Glomerular endothelial cell (primary cell): ENCODE measurements at places on chromosomes 12 and 14.

DNA sequence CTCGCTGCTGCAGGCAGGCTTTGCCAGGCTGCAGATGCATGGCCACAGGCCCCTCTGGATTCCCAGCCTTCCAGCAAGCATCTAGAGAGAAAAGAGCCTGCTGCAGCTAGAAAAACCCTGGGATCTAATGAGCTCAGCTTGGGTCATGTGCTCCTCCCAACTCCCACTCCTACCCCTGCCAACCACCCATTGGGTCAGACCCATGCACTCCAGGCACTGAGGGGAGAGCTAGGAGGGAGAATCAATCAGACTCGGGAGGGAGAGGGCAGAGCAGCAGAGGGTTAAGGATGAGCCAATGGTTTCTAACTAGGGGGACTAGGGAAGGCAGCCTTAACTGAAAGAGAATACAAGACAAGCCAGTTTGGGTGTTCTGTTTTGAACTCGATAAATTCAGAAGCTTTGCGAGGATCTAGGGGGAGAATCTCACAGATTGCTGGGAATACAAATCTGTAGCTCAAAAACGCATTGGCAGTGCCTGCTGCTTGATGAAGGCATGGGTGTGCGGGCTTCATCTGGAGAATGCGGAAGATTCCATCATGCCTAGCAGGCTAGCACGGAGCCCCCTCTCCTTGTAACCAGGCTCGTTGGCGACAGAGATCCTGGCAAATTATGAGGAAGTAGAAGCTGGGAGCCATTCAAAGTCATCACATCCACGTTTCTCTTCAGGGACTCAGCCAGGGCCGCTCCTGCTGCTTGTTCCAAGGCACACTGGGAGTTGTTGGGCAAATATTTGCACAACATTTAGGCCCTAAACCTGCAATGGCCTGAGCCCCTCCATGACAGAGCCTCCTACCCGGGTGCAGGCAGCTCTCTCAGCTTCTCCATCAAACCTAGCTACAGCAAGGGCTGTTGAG lies 56.4 kb downstream of the VCPKMT start:
- no peak for DNase-seq

DNA sequence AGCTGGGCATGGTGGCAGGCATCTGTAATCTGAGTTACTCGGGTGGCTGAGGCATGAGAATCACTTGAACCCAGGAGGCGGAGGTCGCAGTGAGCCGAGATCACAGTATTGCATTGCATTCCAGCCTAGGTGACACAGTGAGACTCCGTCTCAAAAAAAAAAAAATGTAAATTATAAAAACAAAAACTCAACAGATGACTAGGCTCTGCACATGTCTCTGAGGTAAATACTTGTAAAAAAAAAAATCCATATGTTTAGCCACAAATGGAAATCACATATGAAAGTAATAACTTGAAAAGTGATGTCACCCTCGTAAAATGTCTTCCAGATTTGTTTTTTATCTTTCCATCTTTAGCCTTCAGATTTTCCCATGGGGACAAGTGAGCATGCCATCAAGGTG lies 85.0 kb downstream of the KICS2 start:
- no peak for DNase-seq

DNA sequence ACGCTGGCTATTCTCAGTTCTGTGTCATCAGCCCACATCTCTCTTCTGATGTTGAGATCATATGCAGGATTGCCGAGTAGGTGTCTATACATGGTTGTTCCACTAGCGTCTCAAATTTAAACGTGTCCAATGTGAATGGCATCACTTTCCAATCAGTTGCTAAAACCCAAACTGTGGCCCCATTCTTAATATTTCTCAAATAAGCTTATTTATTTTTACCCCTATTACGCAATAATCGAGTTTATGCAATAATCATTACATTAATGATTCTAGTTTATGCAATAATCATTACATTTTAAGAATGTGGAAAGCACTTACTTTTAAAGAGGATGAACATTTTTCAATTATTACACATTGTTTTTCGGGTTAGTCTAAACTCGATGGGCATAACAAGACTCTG lies 47.8 kb downstream of the ACSS3 start:
- no peak for DNase-seq

GRCh38 chr14:22870811-22871223 lies 723 bp upstream of the LRP10 start:
- DNase-seq: no peak

DNA sequence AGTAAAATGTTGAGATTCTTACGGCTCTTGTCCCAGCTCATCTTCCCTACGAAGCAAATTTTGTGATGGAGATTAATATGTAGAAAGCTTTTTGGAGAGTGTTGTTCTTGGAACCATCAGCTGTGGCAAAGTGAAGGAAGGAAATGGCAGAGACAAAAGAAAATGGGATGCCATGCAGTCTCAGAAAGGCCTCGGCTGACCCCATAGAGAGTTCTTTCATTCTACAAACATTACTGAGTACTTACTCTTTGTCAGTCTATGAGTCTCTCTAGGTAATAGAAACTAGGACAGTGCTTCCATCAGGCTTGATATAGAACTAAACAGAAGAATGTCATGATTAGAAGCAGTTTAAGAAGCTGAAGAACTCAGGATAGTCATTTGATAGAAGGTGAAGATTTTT lies 134.1 kb downstream of the PLEKHA5 start:
- no peak for DNase-seq

GRCh38 chr12:93134893-93135285 lies 205.8 kb upstream of the EEA1 start:
- no peak for DNase-seq

DNA sequence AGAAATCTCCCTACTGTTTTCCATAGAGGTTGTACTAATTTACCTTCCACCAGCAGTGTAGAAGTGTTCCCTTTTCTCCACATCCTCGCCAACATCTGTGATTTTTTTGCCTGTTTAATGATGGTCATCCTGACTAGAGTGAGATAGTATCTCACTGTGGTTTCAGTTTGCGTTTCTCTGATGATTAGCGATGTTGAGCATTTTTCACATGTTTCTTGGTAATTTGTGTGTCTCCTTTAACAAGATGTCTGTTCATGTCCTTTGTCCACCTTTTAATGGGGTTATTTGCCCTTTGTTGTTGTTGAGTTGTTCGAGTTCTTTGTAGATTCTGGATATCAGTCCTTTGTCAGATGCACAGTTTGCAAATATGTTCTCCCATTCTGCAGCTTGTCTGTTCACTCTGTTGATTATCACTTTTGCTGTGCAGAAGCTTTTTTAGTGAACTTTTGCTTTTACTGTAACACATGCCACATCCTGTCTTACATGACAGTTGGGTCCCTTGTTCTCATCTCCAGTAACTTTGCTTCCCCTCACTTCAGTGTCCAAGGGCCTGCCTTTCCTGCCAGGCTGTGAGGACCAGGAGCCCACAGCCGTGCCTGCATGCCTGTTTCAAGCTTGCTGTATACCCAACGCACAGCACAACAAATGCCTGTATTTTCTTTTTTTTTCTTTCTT lies 64.9 kb downstream of the SPRING1 start:
- no peak for DNase-seq

DNA sequence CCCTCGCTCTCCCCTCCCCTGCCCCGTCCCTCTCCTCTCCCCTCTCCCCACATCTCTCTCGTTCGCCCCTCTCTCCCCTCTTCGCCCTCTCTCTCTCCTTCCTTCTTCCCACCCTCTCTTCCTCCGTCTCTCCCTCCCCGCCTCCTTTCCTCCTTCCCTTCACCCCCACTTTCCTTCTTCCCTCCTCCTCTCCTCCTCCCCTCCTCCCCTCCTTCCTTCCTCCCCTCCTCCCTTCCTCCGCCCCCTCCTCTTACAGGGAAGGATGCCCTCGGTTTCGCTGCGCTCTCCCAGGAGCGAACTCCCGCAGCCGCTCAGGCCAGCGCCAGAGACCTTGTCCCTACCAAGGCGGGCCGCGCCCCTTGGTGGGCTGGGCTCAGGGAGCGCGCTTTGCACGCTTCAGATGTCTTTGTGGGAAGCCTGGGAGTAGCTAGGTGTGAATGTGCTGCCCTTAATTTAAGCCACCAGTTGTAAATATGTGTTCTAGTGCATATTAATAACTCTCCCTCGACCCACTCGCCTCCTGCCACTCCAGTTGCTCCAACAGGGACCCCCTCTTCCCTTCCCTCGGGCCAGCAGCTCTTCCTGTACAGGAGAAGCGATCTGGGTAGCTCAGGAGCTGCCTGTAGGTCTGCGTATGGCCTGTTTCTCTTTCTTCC lies 13.3 kb upstream of the MAP3K9 start:
- DNase-seq: no peak

- DNase-seq: no peak
Observed at GRCh38 chr12:68861890-68862289, 53.9 kb downstream of the MDM2 start.

DNA sequence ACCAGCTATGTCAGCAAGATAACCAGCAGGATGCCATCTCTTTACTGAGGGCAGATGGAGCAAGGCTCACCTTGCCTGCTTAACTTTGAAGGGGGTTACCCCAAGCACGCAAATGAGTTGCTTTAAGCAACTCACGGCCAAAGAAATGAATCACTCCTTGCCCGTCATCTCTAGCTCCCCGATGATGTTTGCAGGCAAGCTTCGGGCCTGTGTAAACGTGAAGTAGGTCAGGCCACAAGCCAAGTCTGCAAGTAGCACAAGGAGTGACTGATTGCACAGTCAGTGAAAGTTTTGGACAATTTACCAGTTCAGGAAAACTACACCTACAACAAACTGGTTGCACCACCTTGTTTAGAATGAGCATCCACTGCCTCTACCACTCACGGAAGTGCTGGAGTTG lies 699.7 kb upstream of the TBX3 start:
- no peak for DNase-seq

DNA sequence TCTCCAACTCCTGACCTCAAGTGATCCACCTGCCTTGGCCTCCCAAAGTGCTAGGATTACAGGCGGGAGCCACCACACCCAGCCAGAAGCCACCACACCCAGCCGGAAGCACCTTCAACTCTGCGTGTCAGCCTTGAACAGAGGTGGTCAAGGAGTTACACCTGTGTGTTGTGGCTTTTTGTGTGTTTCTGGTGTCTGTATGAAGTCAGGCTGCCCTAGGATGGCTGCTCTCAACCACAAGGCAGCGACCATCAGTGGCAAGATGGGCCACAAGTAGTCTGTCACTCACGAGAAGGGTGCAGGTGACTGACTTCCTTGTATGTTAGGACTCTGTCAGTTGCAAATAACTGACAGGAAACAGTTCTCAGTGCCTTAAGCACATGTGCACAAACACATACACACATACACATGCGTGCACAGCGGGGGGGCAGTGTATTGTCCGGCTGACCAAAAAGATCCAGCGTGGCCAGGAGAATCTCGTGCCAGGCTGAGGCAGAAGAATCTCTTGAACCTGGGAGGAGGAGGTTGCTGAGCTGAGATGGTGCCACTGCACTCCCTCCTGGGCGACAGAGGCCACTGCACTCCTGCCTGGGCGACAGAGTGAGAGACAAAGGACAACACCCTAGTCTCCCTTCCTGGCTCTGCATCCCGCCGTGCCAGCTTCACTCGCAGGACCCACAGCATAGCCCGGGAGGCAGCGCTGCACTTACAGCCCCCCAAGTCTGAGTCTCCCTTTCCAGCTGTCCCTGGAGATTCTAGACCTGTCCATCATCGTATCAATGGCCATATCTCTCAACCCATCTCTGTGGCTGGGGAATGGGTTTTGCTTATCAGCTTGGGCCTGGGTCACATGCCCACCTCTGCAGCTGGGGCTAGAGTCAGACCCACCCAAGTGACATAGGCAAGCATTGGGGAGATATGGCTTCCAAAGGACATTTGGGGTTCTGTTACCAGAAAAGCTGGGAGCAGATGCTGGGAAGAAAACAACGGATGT lies 13.7 kb downstream of the P2RX4 start:
- DNase-seq: no peak

DNA sequence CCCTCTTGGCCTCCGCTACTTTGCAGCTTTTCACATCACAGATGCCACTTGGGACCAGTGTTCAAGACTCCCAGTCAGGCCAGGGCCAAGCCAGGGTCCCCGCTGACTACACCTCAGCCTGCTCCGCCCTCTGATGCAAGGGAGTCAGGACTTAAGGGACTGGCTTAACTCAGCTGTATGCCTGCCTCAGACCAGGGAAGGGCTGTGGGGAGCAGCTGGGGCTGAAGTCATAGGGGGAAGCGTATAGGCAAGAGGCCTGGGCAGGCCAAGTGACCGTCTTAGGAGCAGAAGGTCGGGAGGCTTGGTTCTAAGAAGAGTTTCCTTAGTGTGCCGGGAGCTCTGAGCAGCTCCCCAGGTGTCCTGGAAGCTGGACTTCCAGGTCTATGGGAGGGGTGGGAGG lies 21.9 kb downstream of the KDM2B start:
- no peak for DNase-seq

GRCh38 chr14:55911776-55912175 lies 206.4 kb upstream of the PELI2 start:
- DNase-seq: no peak

GRCh38 chr14:35304812-35305462 lies 12.8 kb downstream of the PSMA6 start:
- DNase-seq: no peak

- DNase-seq: no peak
Observed at GRCh38 chr12:111184161-111184560, 184.7 kb downstream of the PHETA1 start.

GRCh38 chr12:120640861-120641833 lies 721 bp downstream of the CABP1 start:
- DNase-seq: no peak

GRCh38 chr12:100908501-100908900 lies 113.9 kb downstream of the ANO4 start:
- no peak for DNase-seq

GRCh38 chr12:52584156-52584682 lies 10.6 kb upstream of the KRT74 start:
- no peak for DNase-seq

- no peak for DNase-seq
Observed at GRCh38 chr12:10365696-10366405, 24.0 kb downstream of the KLRK1 start.

- DNase-seq: no peak
Observed at GRCh38 chr12:123363390-123363739, 1.3 kb downstream of the SBNO1 start.

DNA sequence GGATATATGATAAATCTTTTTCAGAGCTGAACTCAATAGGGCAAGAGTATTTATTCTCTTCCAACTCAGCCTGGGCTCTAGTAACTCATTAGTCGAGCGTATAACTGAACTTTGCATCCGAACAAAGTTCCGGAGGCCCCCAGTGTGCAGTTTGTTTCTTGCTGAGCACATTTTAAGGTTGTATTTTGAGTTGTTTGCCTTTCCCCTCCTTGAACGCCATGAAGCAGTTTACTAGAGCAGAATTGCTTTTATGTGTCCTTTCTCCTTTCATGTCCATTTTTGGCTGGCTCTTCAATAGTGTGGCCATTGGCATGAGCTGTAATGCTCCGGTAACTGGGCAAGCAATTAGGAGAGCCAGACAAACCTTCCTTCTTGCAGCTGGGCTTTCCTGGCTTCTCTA lies 105.3 kb downstream of the WIF1 start:
- DNase-seq: no peak

- DNase-seq: no peak
Observed at GRCh38 chr14:75542588-75543091, 20.4 kb downstream of the BATF start.
